ENCODE measurements at places on chromosomes 12 and 14.
A peak's percentile ranks its signal among the peaks of the same experiment; 100 is the strongest.

GRCh38 chr12:129459886-129460285 is 443.9 kb downstream of the TMEM132D start:
- DNase-seq = no peak

- DNase-seq = peak; percentile 58
Measured at GRCh38 chr12:6627616-6628015, 8.1 kb downstream of the LPAR5 start.

DNA sequence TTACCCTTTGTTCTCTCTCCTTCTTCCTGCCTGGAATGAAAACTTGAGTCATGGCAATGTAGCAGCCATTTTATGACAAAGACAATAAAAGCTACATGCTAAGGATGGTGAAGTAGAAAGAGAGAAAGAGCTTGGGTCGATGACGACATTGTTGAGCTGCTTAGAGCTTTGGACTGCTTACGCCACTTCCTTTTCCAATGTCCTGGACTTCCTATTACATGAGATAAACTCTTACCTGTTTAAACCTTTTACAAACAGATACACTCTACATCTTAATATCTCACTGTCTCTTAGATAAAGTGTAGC is 70.1 kb downstream of the PEBP1 start:
- no peak for DNase-seq

GRCh38 chr14:52043690-52044089 is 25.2 kb downstream of the NID2 start:
- DNase-seq = peak; percentile 44

GRCh38 chr14:49860988-49861698 is 8.6 kb upstream of the NEMF start:
- no peak for DNase-seq

- no peak for DNase-seq
Measured at GRCh38 chr12:67774983-67775587, 126.5 kb downstream of the DYRK2 start.
